Right hindlimb (tissue), 1 donor: ENCODE measurements at places on chromosomes 2 and 18.
A peak's percentile ranks its signal among the peaks of the same experiment; 100 is the strongest.

- DNase-seq = peak; percentile 47
These were observed 260.3 kb upstream of the EPAS1 start for GRCh38 chr2:46036929-46037328.

GRCh38 chr2:130997198-130997597 is 96.1 kb downstream of the FAM168B start:
- no peak for DNase-seq

DNA sequence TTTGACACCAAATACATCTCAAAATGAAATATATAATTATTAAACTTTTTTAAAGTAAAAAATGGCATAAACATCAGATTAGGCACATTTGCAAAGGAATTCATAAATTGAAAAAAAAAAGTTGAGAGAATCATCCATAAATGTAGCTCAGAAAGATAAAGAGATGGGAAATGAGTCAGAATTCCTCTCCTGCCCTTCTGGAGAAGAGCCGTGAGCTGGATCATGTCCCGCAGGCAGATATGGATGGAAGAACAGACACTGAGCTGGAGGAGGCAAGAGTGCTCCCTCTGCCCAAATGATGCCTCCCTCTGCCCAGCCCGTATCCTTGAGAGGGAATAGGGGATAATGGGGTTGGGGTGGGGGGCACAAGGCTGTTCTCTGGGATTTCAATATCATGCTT is 190.9 kb downstream of the TFCP2L1 start:
- DNase-seq = no peak

- no peak for DNase-seq
These were observed 1367.2 kb upstream of the CELF4 start for GRCh38 chr18:38932752-38933151.

- peak; percentile 26 for DNase-seq
These were observed 218.7 kb downstream of the HNMT start for GRCh38 chr2:138182937-138183312.

DNA sequence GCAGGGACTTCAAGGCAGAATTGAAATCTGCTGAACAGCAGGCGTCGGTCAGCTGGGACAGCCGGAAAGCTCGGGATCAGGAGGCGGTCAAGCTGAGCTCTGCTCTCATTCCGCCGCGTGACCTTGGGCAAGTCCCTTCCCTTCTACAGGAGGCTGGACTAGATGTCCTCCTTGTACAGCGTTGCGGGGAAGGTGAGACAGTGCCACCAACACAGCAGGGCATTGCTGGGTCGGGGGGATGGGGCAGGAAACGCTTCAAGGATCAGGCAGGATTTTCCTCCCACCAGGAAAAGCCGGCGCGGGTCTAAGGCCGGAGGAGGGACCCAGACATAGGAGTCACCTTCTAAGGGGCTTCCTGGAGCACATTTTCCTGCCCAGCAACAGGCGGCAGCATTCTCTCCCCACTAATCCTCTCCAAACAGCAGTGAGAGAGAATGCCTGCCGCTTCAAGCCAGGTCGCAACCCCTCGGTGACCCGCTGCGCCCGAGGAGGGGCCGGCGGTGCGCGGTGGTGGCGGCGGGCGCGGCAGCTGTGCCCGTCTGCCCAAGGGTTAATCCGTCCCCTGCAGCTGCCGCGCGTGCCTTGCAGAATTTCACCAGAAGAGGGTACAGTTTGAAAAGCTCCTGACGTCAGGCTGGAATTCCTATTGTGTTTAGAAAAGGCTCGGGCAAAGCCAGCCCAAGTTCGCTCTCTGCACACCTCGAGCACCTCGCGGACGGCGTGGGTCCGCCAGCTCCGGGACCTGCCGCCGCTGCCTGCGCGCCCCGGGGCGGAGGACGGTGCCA is at the start of gene KCNF1:
Gene KCNF1, plus strand, starts transcription at position 644 of the 785 bp plus-strand sequence. CDS start 493 bp downstream, outside the sequence.
- peak; percentile 76 for DNase-seq

DNA sequence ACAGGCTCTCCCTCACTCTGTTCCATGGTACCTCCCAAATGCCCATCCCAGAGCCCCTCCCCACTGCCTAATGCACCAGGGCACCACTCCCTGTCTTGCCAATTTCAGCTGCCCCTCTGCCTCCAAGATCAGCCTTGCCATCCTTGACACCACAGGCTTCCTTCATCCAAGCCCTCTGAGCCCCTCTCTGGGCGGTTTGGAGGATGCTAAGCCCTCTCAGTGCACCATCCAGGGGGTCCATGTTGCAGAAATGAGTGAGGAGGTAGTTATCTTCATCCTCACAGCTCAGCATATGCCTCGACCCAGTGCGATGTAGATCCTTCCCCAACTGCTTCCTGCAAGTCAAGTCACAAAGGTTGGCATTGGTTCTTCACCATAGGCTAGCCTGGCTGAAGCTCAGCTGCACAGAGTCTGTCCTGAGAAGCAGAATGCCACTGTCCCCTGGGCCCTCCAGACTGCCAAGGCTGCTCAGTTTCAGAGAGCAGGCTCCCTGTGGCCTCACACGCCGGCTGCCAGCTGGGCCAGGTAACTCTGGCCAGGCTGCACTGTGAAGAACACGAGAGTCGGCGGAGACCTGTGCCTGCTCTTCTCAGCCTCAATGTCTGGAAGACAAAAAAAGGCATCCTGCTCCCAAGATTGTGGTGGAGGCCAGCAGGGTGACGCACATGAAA is 9.9 kb upstream of the MAP3K2 start:
- DNase-seq = no peak

- DNase-seq = no peak
These were observed 6.5 kb upstream of the CYBRD1 start for GRCh38 chr2:171515672-171516298.

- DNase-seq = no peak
These were observed 36.4 kb upstream of the SLC14A1 start for GRCh38 chr18:45687621-45688020.

GRCh38 chr2:224412141-224413015 is 10.5 kb upstream of the FAM124B start:
- DNase-seq = peak; percentile 56

DNA sequence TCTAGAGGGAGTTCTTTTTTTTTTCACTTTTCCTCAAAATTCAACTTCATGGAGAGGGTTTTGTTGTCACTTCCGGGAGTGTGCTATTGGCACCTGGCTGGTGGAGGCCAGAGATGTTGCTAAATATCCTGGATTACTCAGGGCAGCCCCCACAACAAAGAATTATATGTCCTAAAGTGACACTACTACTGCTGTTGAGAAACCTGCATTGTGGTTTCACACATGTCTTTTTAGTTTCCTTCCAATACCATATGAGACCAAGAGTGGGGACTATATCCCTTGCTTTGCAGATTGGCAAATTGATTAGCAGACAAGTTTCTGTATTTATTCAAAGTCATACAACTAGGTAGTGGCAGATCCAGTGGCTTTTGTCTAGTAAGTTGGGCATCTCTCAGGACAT is 826.8 kb downstream of the TRIB2 start:
- DNase-seq = no peak

DNA sequence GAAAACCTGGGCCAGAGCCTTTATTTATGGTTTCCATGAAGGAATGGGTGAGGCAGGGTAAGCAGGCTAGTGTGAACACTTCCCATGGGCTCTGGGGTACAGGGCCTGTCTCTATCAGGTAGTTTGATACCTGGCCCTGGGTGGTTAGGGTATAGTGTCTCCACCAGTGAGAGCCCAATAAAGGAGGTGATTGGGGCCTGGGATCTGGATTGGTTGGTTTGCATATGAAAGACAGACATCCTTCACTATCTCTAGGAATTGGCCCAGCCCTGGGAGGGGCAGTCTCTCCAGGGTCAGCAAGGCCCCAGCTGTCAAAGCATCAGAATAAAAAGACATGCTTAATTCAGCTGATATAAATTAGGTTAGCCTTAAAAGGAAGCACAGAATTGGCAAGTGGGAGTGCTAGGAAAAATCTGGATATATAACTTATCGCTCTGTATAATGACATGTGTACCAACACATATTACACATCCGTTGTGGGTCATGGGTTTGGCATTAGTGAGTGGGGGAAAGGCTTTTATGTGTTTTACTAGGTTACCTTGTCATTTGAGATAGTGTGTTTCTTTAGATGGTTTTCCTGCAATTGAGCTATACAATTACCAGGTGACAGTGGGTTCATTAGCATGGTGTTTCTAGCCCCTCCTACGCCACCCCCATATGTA is 18.5 kb upstream of the TMEM178A start:
- DNase-seq = no peak

- DNase-seq = no peak
These were observed 17.0 kb downstream of the SP3 start for GRCh38 chr2:173948198-173948597.

DNA sequence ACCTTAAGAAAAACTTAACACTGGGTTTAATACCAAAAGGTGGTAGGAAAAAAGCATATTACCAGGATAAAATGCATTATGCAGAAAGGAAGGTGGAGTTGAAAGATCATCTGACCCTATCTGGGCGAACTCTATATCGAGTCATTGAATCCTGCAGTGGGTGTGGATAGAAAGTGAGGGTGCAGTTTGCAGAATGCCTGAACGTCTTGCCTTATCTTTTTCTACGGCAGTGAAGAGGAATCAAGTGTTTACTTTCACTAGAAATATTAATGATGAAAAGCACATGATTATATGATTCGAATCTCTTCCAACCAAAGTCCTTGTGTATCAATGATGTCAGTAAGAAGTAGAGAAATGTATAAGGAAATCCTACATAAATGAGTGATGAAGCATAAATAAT is 4.3 kb upstream of the CAVIN2 start:
- no peak for DNase-seq

GRCh38 chr2:150672311-150672710 is 184.8 kb upstream of the RND3 start:
- no peak for DNase-seq

GRCh38 chr2:64548761-64549160 is 24.6 kb downstream of the AFTPH start:
- no peak for DNase-seq

GRCh38 chr2:167181134-167181533 is 292.9 kb downstream of the XIRP2 start:
- no peak for DNase-seq

GRCh38 chr2:217107480-217107879 is 247.6 kb upstream of the TNP1 start:
- no peak for DNase-seq

DNA sequence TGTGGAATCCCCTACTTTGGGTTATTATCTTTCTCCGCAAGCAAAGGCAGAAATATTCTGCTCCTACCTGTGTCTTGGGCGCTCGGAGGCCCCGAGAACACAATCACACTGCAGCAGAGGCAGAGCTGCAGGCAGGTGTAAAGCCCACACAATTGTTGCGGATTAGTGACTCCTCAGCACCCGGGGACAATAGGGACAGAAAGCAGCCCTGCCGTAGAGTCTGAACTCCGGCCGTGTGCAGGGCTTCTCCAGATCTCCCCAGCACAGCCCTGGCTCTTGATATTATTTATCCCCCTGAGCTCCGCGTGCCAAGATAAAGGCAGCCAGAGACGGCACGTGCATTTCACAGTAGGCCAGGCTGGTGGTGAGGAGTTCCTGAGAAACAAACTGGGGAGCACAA is 229.2 kb downstream of the EN1 start:
- no peak for DNase-seq

DNA sequence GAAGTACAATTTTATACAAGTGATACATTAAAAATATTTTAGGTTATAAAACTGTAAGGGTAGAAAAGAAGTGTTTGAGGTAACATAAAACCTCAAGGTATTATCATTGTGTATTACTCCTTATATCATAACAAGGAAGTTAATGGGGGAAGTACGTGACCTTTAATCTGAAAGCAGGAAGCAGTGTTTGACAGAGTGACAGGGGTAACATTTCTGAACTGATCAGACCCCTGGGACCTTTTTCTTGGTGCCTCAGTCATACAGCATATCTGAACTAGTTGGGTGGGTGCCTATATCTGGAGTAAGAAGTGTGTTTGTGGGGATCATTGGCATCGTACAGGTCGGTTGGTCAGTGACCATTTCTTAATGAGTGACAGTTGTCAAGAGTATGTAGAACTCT is 43.0 kb downstream of the MALT1 start:
- no peak for DNase-seq

DNA sequence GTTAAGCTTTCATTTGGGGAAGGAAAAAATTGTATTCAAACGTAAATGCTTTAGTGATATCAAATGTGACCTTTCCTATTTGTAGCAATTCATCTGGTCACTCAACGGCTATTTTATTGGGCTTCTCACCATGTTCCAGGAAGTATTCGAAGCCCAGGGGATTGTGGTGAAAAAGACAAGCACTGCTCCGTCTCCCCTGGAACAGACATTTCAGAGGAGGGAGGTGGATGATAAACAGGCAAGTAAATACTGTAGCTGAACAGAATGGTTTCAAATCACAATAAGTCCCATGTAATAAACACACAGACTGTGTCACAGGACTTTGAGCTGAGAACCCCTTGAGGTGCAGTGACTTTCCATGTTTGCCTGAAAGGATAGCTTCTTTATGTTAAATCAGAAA is 464.7 kb upstream of the HNRNPA3 start:
- DNase-seq = no peak

DNA sequence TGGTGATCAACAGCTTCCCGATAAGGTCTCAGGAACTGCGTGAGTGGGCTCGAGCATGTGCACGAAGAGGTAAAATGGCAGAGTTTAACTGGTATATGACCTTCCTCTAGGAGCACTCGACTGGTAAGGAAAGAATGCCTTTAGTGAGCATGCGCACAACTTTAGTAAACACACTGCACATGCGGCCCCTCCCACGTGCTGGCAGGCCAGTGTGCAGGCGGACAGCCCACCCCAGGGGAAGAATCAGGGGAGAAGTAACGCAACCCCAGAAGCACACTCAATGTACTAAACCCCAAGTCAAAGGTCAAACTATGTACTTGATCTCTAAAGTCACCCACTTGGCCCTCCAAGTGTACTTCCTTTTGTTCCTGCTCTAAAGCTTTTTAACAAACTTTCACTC is 28.7 kb upstream of the SLC25A52 start:
- no peak for DNase-seq

DNA sequence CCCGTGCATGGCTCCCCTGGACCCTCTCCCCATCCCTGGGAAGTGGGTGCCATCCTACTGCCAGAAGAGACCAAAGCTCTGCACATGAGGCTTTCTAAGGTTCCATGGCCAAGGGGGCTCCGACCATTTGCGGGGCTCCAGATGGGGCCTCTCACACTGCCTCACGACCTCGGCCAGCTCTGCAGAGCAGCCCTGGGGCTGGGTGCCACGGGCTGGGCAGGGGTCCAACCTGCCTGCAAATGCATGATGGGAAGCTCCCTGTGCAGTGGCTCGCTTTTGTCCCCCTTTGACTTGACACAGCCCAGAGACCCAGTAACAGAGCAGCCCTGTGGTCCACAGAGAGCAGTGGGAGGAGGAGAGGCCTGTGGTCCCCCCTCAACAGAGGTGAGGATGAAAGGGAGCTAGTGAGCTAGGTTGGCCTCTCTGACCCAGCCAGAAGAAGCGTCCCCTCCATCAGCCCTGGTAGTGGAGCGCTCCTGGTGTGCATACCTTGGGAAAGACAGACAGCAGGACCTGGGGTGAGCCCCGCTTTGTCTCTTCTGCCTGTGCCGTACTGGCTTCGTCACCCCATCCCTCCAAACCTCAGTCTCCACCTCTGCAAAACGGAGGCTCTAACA is 174.1 kb downstream of the DDX1 start:
- no peak for DNase-seq

- no peak for DNase-seq
These were observed 183.5 kb downstream of the SCG2 start for GRCh38 chr2:223418604-223419199.

DNA sequence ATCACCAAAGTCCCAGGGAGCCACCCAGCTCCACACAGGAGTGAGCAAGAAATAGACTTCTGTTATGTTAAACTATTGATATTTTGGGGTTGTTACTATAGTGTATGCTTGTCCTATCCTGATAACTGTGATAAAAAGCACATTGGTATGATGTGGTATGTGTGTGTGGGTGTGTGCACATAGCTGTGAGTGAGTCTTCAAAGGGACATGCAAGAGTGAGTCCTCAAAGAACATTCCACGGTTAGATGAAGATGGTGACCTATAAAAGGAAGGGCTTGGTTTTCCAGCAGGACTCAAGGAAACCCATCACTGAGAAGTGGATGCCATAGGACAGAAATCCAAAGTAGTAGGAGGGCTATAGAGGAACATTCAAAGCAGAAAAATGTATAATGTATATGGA is 342.9 kb downstream of the TSN start:
- no peak for DNase-seq
